ENCODE measurements at places on chromosomes 16 and 17.
A peak's percentile ranks its signal among the peaks of the same experiment; 100 is the strongest.

GRCh38 chr16:6852643-6853225 is 479.9 kb upstream of the RBFOX1 start:
- no peak for DNase-seq

DNA sequence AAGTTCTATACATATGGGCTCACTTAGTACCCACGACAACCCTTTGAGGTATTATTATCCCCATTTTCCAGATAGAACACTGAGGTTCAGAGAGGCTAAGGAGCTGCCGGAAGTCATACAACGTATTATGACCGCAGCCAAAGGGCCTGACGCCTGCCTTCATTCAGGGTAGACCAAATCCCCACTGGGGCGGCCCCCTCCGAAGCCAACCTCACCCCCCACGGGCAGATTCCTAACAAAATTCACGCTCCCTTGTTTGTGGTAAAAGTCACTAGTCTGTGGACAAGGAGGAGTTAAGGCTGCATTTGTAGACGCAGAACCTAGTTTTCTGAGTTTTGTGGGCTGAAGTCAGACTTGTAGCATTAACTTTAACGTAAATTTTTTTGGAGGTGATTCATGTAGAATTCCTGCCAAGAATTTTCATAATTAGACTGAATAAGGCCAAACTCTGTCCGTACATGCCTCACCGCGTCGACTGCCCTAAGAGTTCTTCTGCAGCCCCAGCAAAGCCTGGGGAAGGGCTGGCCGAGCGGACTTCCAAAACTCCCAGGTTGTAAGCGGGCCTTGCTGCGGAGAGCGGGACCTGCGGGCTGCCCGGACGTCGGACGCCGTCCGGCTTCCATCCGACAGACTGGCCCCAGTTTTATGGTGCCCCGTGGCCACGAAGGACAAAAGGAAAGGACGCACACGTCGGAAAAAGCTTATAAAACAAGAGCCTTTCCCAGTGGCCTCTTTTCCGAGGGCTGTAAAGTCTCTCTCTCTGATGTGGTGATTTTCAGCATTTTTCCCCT is 75.7 kb downstream of the NXN start:
- peak; percentile 96 for DNase-seq

GRCh38 chr16:57805176-57805575 is 2.9 kb upstream of the KIFC3 start:
- no peak for DNase-seq

DNA sequence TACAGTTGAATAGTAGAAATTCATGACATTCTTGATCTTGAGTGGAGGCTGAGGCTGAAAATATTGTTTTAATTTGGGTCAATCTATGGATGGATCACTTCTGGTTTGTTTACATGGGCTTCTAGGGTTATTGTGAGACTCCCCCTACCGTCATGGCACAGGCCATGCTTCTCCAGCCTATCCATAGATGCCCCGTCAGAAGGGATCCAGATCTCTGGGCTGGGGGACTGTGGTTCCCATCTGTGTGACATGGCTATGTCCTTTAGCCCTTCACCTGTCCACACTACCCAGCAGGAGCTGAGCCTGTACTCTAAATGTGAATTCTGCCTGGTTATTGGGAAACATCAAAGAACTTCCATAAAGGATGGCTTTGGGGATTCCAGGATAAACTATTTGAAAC is 160.4 kb downstream of the ABCC12 start:
- DNase-seq: no peak

DNA sequence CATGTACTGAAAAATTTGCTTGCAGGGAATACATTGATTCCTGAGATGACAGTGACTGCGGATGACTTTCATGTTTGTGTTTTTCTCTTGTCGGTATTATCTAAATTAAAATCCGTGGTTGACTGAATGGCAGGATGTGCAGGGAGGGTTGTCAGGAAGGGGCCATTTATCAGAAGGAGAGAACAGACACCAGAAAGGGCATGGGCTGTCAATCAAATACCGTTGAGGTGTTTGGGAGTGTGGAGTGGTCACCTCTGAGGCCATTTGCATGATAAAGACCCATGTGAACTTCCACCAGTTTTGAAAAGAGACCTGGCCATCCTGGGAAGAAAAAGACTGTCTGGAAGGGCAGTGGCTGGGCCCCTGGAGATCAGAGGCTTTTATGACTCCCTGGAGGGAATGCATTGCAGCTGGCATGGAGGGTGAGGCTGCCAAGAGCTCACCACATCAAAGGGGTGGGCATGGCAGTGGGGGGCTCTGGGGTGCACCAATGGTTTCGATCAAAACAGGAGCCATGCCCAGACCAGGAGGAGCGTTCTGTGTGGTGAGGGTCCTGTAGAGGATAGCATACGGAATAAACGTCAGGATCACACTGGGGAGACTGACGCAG is 67.1 kb downstream of the CYLD start:
- no peak for DNase-seq

DNA sequence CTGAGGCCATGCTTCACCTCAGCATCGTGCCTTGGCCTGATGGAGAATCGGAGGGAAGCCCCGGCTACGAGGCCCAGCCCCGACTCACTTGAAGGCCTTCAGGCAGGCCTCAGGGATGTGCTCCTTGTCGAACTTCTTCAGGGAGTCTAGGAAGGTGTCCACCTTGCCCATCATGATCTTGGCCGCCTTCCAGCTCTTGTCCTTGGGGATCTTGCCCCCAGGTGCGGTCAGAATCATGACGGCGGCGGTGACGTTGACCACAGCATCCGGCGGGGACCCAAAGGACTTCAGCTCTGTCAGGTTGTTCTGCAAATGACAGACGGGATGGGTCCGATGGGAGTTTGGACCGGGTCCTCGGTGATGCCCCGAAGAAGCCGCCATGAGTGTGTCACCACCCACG is 81.2 kb downstream of the PGS1 start:
- no peak for DNase-seq

DNA sequence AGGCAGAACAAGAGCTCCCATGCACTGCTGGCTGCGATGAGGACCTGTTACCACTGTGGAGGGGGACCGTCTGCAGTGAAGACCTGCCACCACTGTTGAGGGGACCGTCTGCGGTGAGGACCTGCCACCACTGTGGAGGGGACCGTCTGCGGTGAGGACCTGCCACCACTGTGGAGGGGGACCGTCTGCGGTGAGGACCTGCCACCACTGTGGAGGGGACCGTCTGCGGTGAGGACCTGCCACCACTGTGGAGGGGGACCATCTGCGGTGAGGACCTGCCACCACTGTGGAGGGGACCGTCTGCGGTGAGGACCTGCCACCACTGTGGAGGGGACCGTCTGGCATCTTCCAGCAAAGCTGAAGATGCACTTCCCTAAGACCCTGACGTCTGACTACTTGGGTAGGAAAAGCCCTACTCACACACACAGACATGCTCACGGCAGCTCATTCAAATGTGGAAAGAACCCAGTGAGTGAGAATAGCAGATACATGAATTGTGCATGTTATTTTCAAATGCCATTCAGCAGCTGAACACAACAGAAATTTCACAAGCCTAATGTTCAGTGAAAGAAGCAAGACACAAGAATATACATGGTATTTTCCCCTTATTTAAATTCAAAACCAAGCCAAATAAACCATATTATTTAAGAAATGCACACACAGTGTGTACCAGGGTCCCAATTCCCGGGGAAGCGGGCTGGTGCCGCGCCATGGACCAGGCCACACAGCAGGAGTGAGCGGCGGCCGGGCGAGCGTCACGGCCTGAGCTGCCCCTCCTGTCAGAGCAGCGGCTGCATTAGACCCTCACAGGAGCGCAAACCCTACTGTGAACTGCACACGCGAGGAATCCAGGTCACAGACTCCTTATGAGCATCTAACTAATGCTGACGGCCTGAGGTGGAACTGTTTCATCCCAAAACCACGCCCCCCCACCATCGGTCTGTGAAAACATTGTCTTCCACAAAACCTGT is 64.2 kb upstream of the METRNL start:
- no peak for DNase-seq

DNA sequence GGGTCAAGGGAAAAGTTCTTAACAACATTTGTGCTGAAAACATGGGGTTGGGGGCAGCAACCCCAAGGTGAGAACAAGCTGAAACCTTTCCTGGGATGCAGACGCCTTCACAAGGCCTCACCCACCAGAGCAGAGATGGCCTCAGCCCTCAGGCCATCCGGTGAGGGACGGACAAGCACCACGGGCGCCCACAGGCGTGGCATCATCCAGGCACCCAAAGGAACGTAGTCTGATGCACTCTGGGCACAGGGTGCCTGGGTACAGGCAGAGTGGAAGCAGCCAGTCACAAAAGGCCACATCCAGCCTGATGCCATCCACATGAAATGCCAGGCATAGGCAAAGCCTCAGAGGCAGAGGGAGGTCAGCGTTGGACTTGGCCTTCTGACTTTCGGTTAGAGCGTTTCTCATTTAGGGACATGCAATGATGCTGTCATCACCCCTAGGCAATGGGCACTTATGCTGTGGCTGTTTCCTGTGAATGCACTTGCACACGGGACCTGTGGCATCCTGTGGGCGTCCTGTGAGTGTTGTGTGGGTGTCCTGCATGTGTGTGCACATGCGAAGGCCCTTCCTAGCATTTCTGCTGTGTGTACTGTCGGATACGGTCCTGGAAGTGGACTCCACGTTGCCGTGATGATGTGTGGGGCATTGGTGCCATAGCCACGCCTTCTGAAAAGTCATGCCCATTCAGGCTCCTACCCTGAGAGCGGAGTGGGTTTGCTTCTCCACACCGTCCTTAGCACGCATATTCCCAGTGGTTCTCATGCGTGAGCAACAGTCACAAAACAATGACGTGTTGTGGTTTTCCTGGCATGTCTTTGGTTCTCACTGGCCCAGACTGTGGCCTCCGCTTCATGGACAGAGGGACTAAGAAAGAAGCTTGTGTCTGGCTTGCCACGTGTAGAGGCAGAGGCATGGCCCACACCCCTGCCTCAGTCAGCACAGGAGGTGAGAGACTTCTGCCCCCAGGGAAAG is 52.7 kb upstream of the ZNF469 start:
- DNase-seq: peak; percentile 34

Data from fibroblast of skin of right biceps (primary cell).